Stimulated activated CD8-positive, alpha-beta memory T cell treated with anti-CD3 and anti-CD28 coated beads, Interleukin-4, amount 100 ng/mL, for 1 hour (primary cell): ENCODE measurements at places on chromosomes 1 and 21.

DNA sequence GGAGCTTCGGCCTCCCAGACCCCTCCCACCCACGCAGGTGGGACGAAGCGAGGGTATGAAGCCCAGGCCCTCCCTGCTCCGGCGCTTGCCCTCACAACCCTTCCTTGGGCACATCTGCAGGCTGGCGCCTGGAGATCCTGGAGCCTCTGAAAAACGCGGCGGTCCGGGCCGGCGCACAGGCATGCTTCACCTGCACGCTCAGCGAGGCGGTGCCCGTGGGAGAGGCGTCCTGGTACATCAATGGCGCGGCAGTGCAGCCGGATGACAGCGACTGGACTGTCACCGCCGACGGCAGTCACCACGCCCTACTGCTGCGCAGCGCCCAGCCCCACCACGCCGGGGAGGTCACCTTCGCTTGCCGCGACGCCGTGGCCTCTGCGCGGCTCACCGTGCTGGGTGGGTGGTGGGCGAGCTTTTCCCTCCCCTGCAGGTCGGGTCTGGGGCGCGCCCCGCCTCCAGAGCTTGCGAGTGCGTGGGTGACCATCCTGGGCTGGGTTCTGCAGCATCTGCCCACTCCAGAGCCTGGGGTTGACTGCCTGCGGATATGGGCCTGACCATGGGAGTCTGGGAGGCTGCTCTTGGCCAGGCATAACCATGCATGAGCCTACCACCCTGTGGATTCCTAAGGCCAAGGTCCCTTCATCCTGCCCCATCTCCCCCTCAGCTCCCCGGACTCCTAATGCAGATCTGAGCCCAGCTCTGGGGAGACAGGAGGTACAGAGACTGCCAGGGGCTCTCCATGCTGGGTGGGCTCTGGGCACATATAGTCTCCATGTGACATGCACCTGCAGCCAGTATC is 89.8 kb downstream of the TRIM11 start:
- DNase-seq, result no peak

DNA sequence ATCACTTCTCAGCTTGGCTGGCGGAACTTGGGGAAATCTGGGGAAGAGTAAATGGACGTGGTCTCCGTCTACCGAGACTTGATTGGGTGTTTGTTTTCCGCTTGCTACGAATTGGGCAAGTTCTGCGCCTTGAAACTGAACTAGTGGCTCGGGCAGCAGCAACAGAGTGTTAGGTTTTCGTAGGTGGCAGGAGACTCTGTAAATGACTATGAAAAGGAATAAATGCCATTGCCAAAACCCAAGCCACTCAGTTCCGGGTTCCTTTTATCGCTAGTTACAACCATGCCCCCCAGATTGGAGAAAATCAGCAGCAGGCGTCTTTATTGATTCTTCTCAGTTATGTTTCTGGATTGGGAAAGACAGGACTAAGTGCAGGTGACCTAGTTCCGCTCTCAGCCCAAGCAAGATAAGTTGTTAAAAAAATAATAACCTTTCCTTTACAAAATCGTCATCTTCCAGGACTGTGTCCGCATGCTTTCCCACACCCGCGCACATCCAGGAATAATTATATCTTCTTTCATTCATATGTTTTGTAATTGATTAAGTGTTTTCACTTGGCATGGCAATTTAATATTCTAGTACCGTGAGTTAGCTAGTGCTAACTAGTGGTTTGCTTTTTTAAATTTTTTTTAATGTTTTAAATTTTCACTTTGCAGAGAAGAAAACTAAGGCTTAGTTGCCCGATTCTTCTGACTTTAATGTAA is 3.4 kb downstream of the LHX9 start:
- DNase-seq, result no peak

DNA sequence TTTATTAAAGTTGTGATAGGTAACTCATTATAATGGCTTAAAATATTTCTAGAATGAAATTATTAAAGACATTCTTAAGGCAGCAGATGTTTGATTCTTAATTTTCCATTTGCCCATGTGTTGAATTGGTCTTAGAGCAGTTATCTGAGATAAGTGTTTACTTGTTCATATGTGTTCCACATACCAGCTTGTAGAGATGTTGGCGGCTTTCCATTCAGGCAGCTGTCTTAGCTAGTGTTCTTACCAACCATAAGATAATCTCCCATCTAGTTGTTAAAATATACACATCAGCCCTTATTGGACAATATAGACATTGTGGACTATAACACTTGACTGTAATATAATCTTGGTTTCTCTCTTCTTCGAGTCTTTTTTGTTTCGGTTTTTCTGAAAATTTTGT is 1372.9 kb upstream of the ADGRL2 start:
- no peak for DNase-seq

DNA sequence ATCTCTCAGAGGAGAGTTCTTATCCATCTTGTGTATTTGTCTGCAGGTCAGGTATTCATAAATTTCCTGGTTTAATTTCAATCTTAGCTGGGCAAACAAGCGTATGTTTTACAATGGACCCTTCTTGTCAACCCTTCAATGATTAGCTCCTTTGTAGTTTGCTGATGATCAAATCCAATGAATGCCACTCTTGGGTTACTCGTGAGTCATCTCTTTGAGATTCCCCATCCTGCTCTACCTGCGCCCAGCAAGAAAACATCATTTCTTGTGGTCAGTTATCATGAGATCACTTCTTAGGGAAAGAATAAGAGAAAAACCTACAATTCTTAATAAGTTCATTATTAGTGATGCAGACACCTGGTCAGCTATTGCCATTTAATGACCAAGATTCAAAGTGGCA is 572.3 kb upstream of the PKN2 start:
- no peak for DNase-seq

DNA sequence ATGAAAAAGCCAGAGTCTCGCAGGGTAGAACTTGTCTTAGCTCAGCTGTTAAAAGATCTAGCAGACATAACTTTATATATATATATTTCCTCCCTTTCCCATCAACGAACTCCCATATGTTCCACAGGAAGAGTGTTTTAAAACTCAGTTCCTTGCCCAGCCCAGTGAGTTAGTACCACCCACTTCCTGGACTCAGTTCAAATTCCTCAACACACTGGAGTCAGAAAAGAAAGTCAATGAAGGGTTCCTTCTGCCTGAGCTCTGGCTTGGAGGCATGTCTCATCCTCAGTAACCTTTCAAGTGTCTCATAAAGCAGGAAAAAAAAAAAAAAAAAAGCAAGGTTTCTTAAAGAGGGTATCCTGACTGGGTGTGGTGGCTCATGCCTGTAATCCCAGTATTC is 15.6 kb downstream of the TPM3 start:
- DNase-seq, result no peak
